Activated CD4-positive, alpha-beta T cell treated with anti-CD3 and anti-CD28 coated beads, Interleukin-2, amount 50 U/mL, for 48 hours (primary cell): ENCODE measurements at places on chromosomes 2 and 18.

GRCh38 chr2:231308631-231309428 lies 86.7 kb upstream of the B3GNT7 start:
- DNase-seq, result no peak

DNA sequence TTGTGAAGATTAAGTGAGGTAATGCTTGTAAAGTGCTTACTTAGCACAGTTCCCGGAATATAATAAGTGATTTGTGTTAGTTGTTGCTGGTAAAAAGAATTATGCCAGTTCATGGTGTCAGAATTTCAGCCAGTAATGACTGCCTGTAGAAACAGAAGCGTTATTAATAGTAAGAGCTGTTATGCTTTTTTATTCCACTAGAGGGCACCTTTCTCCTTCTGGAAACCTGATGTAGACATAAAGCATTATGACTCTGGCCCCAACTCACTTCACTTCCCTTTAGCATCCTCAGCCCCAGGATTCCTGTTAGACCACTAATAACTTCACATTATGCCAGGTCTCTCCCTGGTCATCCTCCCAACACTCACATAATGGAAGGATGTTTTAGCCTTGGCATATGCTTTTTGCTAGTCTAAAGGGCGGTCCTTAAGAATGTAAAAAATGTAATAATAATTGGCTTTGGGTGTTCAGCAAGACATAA lies 34.9 kb downstream of the C18orf54 start:
- DNase-seq, result no peak

DNA sequence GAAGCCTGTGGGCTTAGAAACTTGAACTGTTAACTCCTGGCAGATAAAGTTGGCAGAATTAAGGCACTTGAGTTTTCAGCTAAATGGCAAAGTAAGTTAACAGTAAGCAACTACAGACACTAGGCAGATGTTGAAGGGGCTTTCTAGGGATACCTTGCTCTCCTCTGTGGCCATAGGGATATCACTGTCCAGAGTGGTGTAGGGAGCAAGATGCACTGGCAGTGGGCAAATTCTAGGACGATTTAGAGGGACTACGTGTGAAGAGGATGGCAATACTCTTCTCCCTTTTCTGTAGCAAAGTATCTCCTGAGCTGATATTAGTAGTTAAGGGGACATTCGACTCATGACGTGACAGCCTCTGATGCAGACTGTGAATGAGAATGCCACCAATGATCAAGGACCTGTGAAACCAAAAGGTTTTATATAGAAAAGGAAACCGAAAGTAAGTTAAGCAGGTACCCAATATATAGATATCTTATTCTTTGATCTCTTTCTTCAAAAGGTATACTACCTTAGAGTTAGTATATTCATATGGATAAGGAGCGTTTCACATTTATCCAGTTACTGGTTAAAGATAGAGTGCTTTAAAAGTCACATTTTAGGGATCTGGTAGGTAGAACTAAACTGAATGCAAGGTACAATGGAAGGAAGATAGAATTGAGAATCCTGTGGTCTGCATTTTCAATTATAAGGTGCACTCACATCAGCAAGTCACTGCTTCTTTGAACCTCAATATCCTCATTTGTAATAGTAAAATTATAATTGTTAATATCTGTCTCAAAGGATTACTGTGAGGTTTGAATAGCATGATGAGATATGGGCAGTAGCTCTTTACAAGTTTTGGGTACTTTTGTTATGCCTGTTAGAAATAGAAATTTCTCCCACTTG lies 106.4 kb downstream of the KCNH7 start:
- no peak for DNase-seq

GRCh38 chr2:59774821-59775433 lies 778.5 kb downstream of the BCL11A start:
- DNase-seq, result no peak

DNA sequence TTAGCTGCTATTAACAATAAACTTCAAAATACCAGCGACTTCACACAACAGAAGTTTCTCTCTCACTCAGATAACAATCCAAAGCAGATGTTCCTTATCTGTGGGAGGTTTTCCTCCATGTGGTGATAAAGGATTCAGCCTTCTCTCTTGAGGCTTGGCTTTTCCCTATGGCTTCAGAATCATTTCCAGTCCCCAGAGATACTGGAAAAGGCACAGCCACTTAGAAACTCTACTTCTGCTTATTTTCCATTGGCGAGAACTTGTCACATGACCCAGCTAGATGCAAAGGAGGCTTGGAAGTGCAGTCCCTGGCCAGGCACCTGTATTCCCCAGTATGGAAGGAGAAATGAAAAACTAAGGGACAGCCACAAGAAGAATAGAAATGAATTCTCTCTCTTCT lies 344.8 kb downstream of the MTX2 start:
- no peak for DNase-seq

DNA sequence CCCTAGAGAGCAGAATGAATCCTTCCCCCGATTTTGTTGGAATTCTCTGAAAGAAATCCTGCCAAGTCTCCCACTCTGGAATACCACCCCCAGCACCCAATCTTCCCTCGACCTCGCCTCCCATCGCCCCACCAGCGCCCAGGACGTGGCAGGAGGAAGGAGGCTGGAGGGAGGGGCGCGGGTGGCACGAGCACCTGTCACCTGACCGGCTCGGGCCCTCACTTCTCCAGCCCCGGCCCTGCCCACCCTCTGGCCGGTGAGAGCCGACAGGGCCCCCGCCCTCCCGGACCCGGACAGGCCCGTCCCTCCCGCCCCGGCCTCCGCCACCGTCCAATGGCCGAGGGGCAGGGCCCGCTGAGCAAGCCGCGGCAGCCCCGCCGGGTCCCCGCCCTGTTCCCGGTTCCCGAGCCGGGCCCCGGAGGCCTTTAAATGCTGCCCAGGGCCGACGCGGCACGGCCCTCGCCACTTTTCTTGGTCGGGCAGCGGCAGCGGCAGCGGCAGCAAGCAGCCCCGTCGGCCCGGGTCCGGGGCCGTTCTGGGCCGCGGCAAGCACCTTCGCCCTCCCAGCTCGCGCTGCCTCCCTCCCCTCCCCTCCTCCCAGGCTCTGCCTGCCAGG lies at the start of gene LGALSL:
LGALSL (plus strand) TSS at position 393 of the 616 bp plus-strand sequence. CDS start 384 bp downstream, outside the sequence.
- peak; percentile 41 for DNase-seq

GRCh38 chr18:8489761-8490160 lies 119.5 kb upstream of the RAB12 start:
- no peak for DNase-seq

- no peak for DNase-seq
These were observed 61.1 kb upstream of the ID2 start for GRCh38 chr2:8620611-8621382.

- no peak for DNase-seq
These were observed 53.8 kb upstream of the TMEM87B start for GRCh38 chr2:112001136-112001715.

- DNase-seq, result no peak
These were observed 22.7 kb downstream of the CYB5A start for GRCh38 chr18:74268933-74269620.

DNA sequence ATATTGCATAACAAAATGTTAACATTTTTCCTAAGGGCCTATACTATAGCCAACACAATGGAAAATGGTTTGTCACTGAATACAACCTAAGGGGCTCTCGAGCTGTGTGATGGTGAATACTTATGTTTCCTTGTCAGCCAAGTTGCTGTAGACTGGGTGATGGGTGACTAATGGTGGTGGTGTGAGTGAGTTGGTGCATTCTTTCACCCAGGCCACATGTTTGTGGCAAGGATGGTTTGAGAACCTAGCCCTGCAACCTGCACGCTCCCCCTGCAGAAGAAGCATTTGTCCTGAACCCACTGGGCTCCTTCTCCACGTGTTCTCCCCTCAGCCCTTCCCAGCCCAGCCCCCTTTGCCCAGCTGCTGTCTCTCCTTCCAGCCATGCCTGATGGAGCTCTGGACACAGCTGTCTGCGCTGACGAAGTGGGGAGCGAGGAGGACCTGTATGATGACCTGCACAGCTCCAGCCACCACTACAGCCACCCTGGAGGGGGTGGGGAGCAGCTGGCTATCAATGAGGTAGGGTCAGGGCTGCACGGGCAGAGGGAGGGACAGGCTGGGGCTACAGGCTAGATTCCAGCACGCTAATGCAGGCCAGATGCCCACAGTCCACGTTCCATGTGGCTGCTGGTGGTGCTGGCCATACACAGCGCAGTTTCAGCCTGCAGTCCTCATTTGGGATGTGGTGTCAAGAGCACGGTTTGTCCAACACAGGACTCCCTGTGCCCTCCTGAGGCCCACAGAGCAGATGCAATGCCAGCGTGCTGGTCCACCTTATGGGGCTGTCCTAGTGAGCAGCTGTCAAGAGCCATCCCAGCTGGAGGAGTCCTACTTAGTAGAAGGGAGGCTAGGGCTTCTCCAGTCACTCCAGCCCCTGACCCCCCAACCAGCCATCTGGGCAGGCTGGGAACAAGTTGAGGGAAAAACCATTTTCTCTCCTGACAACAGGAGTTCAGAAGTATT lies 65.4 kb downstream of the FAM168B start:
- DNase-seq, result no peak

DNA sequence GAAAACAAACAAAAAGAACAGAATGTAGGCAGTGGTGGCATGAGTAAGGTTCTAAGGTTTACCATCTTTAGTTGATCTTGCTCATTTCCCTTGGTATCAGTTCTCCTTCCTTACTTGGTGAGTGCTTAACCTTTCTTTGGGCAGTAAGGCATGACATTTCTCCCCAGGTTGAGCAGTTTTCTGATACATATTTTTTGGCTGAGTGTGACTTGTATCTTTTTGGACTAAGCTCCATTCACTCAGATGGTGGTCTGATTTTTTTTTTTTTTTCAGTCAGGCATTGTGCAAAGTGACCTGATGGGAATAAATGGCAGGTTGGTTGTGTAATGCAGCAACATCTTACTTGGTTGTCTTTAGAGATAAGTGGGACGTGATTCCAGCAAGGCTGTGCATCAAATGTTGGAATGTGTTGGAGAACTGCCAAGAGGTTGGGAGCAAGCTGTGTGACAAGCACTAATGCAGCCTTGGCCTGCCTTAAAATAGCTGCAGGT lies 15.1 kb downstream of the SPTBN1 start:
- DNase-seq, result no peak

- DNase-seq, result no peak
These were observed 292.1 kb downstream of the SLC4A3 start for GRCh38 chr2:219919506-219919905.

GRCh38 chr2:207067473-207067872 lies 98.3 kb downstream of the KLF7 start:
- DNase-seq, result no peak

GRCh38 chr2:236157366-236157765 lies 10.8 kb downstream of the GBX2 start:
- no peak for DNase-seq

GRCh38 chr2:49837561-49838293 lies 683.4 kb upstream of the FSHR start:
- DNase-seq, result no peak

- DNase-seq, result no peak
These were observed 42.1 kb upstream of the SIGLEC15 start for GRCh38 chr18:45783097-45784075.

GRCh38 chr2:149617476-149617875 lies 29.9 kb upstream of the MMADHC start:
- no peak for DNase-seq

GRCh38 chr2:155908567-155908966 lies 424.0 kb downstream of the NR4A2 start:
- no peak for DNase-seq

DNA sequence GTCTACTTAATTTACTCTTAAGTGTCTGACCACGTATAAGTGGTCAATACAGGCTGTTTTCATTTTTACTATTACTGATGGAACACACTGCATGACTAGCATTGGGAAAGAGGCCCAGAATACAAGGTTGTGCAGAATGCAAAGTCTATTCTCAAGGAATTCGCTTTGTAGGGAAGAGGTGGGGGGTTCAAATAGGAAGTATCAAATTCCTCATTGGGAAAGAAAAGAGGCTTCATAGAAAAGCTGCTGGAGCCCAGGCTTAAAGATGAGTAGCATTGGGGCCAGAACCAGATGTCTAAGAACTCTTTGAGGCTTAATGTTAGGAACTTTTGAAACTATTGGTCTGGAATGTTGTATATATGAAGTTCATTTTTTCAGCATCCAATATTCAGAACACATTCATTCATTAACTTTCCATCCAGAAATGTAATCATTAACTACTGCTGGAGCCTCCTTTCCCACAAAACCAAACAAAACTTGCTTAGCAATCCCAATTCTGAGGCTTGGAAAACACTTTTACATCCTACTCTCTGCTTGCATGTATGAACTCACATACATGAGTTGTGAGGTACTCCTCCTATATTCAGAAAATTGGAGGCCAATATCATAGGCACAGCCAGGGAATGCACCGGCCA lies 994 bp upstream of the LRATD1 start:
- no peak for DNase-seq

DNA sequence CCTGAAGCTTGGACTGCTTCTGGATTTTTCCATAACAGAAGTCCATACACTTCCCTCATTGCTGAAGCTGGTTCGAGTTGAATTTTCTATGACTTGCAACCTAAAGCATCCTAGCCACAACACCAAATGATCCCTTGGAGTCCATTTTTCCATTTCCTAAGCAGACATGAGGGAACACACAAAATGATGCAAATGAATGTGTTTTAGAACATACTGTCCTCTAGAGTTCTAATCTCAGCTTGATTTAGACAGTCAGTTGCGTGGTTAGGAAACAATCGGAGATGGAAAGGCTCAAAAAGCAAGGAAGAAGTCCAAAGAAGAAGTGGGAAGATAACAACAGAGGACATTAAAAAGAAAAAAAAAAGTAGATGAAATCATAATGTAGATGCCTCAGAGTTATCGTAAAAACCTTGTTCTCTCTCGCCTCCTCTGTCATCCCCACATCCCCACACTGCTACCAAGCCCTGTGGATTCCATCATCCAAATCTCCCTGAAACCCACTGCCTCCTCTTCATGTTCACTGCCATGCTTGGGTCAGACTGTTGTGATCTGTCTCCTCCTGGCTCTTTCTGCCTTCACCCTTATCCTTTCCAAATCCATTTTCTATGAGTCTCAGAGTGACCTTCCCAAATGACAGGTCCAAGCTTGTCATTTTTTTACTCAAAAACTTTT lies 58.4 kb downstream of the TMEM247 start:
- no peak for DNase-seq

GRCh38 chr18:61323951-61324350 lies 9.3 kb upstream of the CDH20 start:
- no peak for DNase-seq

DNA sequence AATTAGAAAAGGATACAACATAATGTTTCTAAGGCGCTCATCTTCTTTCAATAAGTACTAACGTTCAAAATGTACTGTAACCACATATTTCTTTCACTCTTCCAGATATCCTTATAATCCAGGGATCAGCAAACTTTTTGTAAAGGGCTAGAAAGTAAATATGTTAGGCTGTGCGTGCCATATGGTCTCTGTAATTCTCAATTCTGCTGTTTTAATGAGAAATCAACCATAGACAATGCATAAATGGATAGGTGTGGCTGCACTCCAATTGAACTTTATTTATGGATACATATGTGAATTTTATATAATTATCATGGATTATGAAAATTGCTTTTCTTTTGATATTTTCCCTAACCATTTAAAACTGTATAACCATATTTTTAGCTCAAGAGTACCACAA lies 459.4 kb downstream of the EPHA4 start:
- no peak for DNase-seq

- no peak for DNase-seq
These were observed 78.4 kb downstream of the TNS1 start for GRCh38 chr2:217924346-217924901.
